WTC11 (cell line): ENCODE measurements at places on chromosomes 7 and 10. TPM values are rescaled to one million over a fixed set of nuclear protein-coding genes. Genes with fewer than 3 reads are reported as not detected.

GRCh38 chr7:29600661-29601060 lies 37.0 kb downstream of the PRR15 start:
- H3K4me3 ChIP-seq, result no peak overlapping the region
- peaks cover 5% of the 10 kb centered on the region for H3K4me1 ChIP-seq
- H3K27ac ChIP-seq, result no peak overlapping the region
- no peak for DNase-seq
- H3K36me3 ChIP-seq, result peaks cover 3% of the 10 kb centered on the region
- H3K27me3 ChIP-seq, result no peaks in the 10 kb centered on the region

GRCh38 chr7:137245186-137245585 lies 98.3 kb downstream of the PTN start:
- H3K27me3 ChIP-seq, result no peaks in the 10 kb centered on the region
- H3K36me3 ChIP-seq, result no peaks in the 10 kb centered on the region
- no peak for DNase-seq
- no peak overlapping the region for H3K4me3 ChIP-seq

DNA sequence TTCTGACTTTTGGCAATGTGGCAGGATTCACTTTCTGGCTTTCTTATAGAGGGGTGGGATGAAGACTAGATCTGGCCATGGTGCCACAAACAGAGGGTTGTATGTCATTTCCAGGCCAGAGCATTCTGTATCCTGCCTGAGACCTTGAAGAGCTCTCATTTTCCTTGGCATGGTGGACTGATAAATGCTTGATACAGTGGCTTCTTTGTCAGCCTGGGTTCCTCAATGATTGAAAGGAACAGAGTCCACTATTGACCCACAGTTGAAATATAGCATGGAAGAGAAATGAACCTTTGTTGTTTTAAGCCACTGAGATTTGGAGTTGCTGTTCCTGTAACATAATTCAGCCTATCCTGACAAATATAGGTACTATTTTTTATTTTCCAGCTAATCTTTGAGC lies 462.7 kb downstream of the SUGCT start:
- no peaks in the 10 kb centered on the region for H3K36me3 ChIP-seq
- H3K4me1 ChIP-seq, result no peaks in the 10 kb centered on the region
- H3K27ac ChIP-seq, result no peak overlapping the region
- no peak for DNase-seq

DNA sequence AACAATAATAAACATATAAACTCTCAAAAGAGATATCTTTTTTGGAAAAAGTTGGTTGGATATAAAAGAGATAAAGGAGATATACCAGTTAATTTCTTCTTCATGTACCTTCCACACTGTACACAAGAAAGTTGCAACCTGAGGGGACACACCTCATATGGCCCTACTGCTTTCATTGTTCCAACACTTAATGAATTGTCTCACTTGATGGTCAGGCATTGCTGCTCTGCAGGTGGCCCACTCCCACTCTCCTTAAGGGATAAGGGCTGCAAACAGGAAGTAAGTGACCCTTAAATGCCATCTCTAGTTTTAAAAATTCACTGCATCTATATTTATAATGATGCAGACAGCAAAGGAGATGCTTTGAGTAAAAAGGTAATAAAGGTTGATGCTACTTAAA lies 152.3 kb downstream of the BTAF1 start:
- no peaks in the 10 kb centered on the region for H3K27me3 ChIP-seq
- no peak for DNase-seq
- no peak overlapping the region for H3K4me3 ChIP-seq
- no peaks in the 10 kb centered on the region for H3K36me3 ChIP-seq

Gene NSUN6
- 14.7 to 15.5 TPM (median 15.1 TPM) in 3 replicates for total RNA-seq

DNA sequence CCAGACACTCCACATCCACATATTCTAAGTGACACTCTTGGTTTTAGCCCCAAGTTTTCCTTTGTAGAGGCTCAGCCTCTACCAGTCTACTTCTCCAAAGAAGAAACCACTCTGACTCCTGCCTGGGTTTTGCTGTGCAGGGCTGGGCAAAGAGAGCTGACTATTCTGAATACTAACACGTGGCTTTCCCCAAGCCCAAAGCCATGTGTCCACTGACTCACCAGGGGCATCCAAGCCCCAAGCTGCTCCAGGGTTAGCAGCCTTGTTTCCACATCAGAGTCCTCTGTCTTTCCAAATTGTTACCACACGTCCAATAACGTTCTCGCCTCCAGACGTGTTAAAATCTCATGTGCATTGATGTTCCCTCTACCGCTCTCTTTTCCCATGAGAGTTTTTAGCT lies 8.7 kb downstream of the GALNTL5 start:
- H3K27ac ChIP-seq, result no peak overlapping the region
- no peaks in the 10 kb centered on the region for H3K36me3 ChIP-seq
- no peak for DNase-seq
- H3K27me3 ChIP-seq, result no peaks in the 10 kb centered on the region
- H3K4me1 ChIP-seq, result peaks cover 7% of the 10 kb centered on the region
- no peak overlapping the region for H3K4me3 ChIP-seq

GRCh38 chr7:92815412-92815811 lies 21.0 kb downstream of the CDK6 start:
- H3K4me1 ChIP-seq, result peaks cover 56% of the 10 kb centered on the region
- no peaks in the 10 kb centered on the region for H3K27me3 ChIP-seq
- H3K4me3 ChIP-seq, result no peak overlapping the region
- DNase-seq, result no peak
- peak overlapping the region; percentile 2; the same call in 1 of the 2 replicates for H3K27ac ChIP-seq

Gene TMEM236
- total RNA-seq, result 0.04 TPM in 1 of 3 replicates, not detected in the others

GRCh38 chr7:140247559-140247958 lies 70.8 kb upstream of the KDM7A start:
- H3K36me3 ChIP-seq, result no peaks in the 10 kb centered on the region
- no peaks in the 10 kb centered on the region for H3K4me1 ChIP-seq
- no peaks in the 10 kb centered on the region; the same call in 1 of the 2 replicates for H3K27me3 ChIP-seq
- H3K4me3 ChIP-seq, result no peak overlapping the region

Gene SYNPO2L
- total RNA-seq, result 0.11 to 0.22 TPM (median 0.18 TPM) in 3 replicates

Gene SCIN
- 0.80 to 1.2 TPM (median 0.98 TPM) in 3 replicates for total RNA-seq

GRCh38 chr7:128268233-128268632 lies 27.2 kb downstream of the LEP start:
- H3K4me1 ChIP-seq, result peaks cover 43% of the 10 kb centered on the region
- DNase-seq, result no peak
- H3K27me3 ChIP-seq, result peaks cover 18% of the 10 kb centered on the region
- H3K4me3 ChIP-seq, result no peak overlapping the region

GRCh38 chr7:38839851-38840250 lies 69.1 kb downstream of the VPS41 start:
- no peaks in the 10 kb centered on the region for H3K27me3 ChIP-seq
- H3K27ac ChIP-seq, result no peak overlapping the region
- H3K36me3 ChIP-seq, result peaks cover 9% of the 10 kb centered on the region
- H3K4me3 ChIP-seq, result no peak overlapping the region
- DNase-seq, result no peak
